Panc1 (cell line): ENCODE measurements at places on chromosomes 7 and 10.

- peaks cover 10% of the 10 kb centered on the region; the same call in 1 of the 2 replicates for H3K36me3 ChIP-seq
- H3K27me3 ChIP-seq: no peaks in the 10 kb centered on the region
- no peak for DNase-seq
- peak overlapping the region; percentile 100 for H3K4me3 ChIP-seq
- H3K4me1 ChIP-seq: peaks cover 34% of the 10 kb centered on the region
Measured at GRCh38 chr10:73251683-73252444, 580 bp downstream of the MRPS16 start.

DNA sequence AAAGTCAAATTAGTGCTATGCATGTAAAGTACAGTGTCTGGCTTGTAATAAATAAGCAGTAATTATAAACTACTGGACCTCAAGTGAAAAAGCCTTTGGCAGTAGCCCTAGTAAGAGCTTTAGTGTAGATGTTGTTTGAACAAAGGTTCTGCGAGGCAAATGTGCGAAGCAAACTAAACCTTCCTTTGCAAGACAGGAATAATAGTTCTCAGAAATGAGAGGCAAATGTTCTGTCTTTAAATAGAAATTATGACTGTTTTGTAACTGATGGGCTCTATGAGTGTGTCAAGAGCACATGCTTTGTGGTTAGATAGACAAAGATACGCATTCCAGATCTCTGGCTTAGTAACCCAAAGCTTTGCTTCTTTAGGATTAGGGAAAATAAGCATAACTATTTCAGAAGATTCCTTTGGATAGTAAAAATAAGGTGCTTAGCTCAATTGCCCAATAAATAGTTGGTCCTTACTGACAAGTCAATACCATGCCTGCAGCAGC lies 169.2 kb upstream of the CDC14C start:
- no peaks in the 10 kb centered on the region for H3K36me3 ChIP-seq
- H3K4me3 ChIP-seq: no peak overlapping the region
- H3K4me1 ChIP-seq: no peaks in the 10 kb centered on the region
- peaks cover under 1% of the 10 kb centered on the region; the same call in 1 of the 2 replicates for H3K27me3 ChIP-seq

- DNase-seq: no peak
- peaks cover 12% of the 10 kb centered on the region for H3K36me3 ChIP-seq
- no peak within 1 kb of the TSS for H3K27ac ChIP-seq
- no peaks in the 10 kb centered on the region for H3K27me3 ChIP-seq
- H3K4me3 ChIP-seq: no peak within 1 kb of the TSS
Measured at GRCh38 chr7:44978511-44979366, at the start of gene MYO1G. TSS of gene MYO1G (minus strand) at chr7:44979015. CDS start at chr7:44978961, 54 bp downstream.

- no peaks in the 10 kb centered on the region for H3K27me3 ChIP-seq
- no peak for DNase-seq
- H3K4me1 ChIP-seq: no peaks in the 10 kb centered on the region
Measured at GRCh38 chr10:398954-399353, 263.7 kb downstream of the ZMYND11 start.

DNA sequence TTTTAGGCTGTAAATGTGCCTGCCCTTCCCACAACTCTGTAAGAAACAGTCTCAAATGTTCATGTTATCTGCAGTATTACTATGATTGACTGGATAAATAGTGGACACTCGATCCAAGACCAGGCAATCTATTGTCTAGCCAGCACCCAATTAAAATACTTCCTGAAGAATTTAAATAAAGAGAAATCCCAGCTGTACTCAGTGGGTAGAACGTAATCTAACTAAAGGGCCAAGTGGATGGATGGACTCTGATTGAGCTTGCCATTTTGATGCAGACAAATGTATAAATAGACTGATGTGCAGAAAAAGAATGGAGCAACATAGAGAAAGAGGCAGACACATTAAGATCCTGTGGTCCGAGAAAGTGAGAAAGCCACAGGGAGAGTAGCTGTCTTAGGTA lies 158.0 kb downstream of the IPMK start:
- no peaks in the 10 kb centered on the region for H3K36me3 ChIP-seq
- H3K4me1 ChIP-seq: no peaks in the 10 kb centered on the region

- H3K27ac ChIP-seq: no peak overlapping the region
- no peak overlapping the region for H3K4me3 ChIP-seq
- H3K4me1 ChIP-seq: no peaks in the 10 kb centered on the region
- H3K27me3 ChIP-seq: no peaks in the 10 kb centered on the region
- no peaks in the 10 kb centered on the region for H3K36me3 ChIP-seq
Measured at GRCh38 chr7:42210779-42211178, 26.2 kb downstream of the GLI3 start.

GRCh38 chr10:12463459-12463838 lies 114.1 kb downstream of the CAMK1D start:
- H3K4me3 ChIP-seq: no peak overlapping the region
- no peak for DNase-seq
- no peak overlapping the region for H3K27ac ChIP-seq
- H3K27me3 ChIP-seq: no peaks in the 10 kb centered on the region
- H3K4me1 ChIP-seq: no peaks in the 10 kb centered on the region

DNA sequence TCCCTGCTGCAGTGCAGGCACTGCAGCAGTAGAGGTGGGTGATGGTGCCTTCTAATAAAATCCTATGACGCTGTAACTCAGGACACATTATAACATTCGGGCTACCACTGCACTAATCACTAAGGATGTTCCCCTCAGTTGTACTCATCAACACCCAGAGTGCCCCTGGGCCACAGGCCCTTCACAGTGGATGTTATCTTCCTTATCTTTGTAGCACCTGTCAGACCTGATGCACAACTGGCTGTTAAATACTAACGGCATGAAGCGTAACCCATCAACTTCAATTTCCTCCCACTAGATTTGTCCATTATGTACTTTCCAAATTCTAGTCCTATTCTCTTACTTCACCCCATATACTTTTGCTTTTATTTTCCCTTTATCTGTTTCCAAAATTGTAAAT lies 66.3 kb downstream of the PARD3 start:
- H3K36me3 ChIP-seq: no peaks in the 10 kb centered on the region
- no peak overlapping the region for H3K27ac ChIP-seq
- DNase-seq: no peak
- peaks cover 10% of the 10 kb centered on the region for H3K4me1 ChIP-seq

DNA sequence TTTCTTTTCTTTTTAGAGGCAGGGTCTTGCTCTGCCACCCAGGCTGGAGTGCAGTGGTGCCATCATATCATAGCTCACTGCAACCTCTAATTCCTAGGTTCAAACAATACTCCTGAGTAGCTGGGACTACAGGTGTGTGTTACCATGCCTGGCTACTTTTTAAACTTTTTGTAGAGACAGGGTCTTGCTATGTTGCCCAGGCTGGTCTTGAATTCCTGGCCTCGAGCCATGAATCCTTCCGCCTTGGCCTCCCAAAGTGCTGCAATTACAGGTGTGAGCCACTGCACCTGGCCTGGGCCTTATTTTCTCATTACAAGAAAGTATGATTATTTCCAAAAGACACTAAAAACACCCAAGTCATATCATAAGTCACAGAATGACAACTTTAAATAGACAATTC lies 106.6 kb downstream of the CDK6 start:
- H3K4me1 ChIP-seq: no peaks in the 10 kb centered on the region
- H3K36me3 ChIP-seq: 0 out of 2 replicates have a peak, but pooled peaks cover 1% of the 10 kb centered on the region
- no peak overlapping the region for H3K4me3 ChIP-seq

DNA sequence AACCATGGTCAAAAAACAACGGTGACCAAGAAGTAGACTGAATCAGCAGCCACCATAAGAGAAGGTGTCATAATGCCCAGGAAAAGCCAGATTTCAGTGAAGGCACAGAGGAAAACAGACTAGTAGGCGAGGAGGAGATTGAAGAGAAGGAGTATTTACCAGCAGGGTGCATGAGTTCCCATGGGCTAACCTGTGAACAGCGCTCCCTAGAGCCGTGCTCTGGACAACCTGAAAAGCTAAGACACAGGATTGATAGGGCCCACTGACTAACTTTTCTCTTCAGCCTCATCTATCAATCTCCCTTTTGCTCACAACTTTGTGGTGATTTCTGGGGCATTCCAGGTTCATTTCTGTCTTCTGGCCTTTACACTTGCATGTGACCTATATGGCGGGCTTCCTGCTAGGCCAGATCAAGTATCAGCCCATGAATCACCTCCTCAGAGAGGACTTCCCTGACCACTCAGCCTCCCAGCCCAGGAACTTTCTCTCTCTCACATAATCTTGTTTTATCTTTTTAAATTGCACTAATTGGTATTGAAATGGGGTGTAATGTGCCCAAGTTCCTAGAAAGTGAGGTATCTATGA lies 12.8 kb downstream of the ANKRD22 start:
- H3K36me3 ChIP-seq: no peaks in the 10 kb centered on the region
- peaks cover 3% of the 10 kb centered on the region; the same call in 1 of the 2 replicates for H3K4me1 ChIP-seq
- H3K27ac ChIP-seq: no peak overlapping the region

GRCh38 chr10:47379901-47380300 lies 4.2 kb downstream of the ZNF488 start:
- DNase-seq: no peak
- H3K4me1 ChIP-seq: peaks cover 16% of the 10 kb centered on the region
- H3K27ac ChIP-seq: no peak overlapping the region
- no peaks in the 10 kb centered on the region for H3K36me3 ChIP-seq

DNA sequence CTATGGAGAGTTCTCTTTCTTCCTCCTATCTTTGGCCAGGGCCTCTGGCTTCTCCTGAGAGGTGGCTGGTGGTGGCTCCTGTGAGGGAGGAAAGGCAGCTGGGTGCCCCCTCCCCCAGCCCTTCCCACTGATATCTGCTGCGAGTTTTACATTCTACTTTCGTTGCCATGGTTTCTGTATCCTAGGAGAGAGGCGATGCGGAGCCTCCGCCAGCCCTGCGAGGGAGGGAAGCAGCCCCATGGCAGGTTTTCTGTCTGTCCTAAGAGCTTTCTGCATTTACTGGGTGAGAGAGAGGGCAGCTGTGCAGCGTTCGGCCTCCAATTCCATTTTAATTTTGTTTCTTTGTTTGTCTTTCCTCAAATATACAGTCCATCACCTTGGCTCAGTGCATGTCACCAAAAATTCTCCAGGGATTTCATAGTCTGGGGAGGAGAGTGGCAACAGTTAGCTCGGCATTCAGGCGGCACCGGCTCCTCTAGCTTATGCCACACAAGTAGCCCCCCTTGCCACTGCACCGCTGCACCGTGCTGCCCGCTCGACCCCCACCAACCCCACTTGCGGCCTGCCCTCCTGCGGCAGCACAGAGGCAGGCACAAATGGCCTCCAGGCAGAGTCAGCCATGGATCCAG lies 20.4 kb downstream of the DNAJB12 start:
- H3K27me3 ChIP-seq: no peaks in the 10 kb centered on the region
- H3K4me1 ChIP-seq: peaks cover 50% of the 10 kb centered on the region
- DNase-seq: no peak
- peaks cover 3% of the 10 kb centered on the region; the same call in 1 of the 2 replicates for H3K36me3 ChIP-seq
- peak overlapping the region; percentile 50 for H3K27ac ChIP-seq

DNA sequence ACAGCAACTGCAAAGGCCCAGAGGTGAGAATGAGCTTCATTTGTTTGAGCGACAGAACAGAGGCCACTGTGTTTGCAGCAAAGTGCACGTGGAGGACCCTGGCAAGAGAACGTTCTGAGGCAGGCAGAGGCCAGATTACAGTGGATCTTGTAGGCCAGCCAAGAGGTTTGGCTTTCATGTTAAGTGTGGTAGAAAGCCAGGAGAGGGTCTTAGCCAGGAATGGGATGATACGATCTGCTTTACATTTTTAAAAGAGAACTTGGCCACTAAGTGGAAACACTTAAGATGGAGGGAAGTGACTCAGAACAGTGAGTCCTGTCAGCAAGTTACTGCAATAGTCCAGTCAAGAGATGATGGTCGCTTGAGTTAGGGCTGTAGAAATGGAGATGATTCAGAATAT lies 4.6 kb downstream of the CCDC136 start:
- H3K27me3 ChIP-seq: peaks cover 3% of the 10 kb centered on the region; the same call in 1 of the 2 replicates
- H3K4me1 ChIP-seq: no peaks in the 10 kb centered on the region; the same call in 1 of the 2 replicates
- no peak overlapping the region for H3K4me3 ChIP-seq
- no peak overlapping the region for H3K27ac ChIP-seq
- no peaks in the 10 kb centered on the region; the same call in 1 of the 2 replicates for H3K36me3 ChIP-seq
- no peak for DNase-seq

DNA sequence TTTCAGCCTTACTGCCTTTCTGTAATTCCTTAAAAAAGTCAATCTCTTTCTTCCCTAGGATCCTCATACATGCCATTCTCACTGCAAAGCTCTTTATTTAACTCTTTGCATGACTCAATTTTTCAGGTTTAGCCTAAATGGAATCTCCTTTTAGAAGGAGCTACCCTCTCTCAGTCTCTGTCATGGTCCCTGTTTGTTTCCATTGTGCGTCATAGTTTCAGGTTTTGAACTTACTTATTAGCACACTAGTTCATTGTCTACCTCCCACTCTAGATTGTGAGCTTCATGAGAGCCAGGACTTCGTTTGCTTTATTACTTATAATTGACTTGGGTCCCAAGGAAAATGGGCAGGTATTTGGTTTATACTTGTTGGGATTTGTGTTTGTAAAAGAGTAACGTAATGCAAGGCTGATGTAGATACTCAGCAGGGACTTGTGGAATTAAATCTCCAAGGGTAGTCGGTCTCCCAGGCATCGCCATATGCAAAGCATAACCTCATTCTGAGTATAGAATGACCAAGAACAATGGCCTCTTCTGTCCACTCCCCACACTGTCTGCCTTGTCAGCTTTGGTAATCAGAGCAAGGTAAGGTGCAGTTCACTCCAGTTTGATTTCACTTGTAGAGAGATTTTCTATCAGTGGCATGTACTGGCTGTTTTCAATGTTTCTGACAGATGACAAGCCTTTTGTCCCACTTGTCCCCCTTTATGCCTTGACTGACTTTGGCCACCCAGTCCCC lies 252.0 kb downstream of the SORCS3 start:
- DNase-seq: no peak
- H3K27ac ChIP-seq: no peak overlapping the region
- H3K36me3 ChIP-seq: no peaks in the 10 kb centered on the region
- H3K27me3 ChIP-seq: no peaks in the 10 kb centered on the region
- H3K4me1 ChIP-seq: no peaks in the 10 kb centered on the region

DNA sequence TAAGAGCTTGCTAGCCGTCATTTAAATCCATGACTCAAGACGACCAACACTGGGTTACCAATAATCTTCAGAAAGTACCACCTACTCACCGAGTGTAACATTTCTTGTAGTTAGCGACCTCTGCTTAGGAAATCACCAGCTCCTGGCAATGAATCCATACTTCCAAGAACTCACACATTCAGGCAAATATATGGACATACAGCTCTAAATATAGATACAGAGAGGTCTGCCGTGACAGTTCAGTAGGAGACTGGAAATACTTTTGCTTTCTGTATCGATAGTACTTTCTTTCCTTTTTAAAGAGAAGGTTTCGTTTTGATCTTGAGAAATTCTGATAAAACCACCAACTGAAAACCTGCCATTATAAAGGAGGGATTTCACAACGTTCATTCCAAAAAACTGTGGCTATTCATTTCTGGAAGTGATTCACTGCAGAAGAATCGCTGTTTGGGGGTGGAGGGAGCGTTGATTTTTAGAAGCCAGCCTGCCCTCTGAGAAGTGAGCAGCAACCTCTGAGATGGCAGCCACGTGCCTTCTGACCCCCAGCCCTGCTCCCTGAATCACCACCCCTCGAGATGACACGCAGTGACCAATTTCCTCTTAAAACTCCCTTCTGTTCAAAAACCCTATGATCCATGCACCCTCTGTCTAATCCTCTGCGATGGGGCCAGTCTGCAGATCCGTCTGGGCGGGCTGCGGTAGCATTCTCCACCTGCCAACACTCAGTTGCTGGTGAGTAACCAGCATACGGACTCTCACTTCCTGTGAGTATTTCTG lies 179.0 kb upstream of the KLF14 start:
- DNase-seq: peak; percentile 100
- no peaks in the 10 kb centered on the region for H3K27me3 ChIP-seq
- H3K27ac ChIP-seq: peak overlapping the region; percentile 100
- H3K36me3 ChIP-seq: peaks cover 12% of the 10 kb centered on the region; the same call in 1 of the 2 replicates
- peak overlapping the region; percentile 82 for H3K4me3 ChIP-seq

GRCh38 chr7:119949053-119949452 lies 323.9 kb upstream of the KCND2 start:
- no peak overlapping the region for H3K27ac ChIP-seq
- no peaks in the 10 kb centered on the region for H3K4me1 ChIP-seq
- H3K27me3 ChIP-seq: no peaks in the 10 kb centered on the region
- H3K4me3 ChIP-seq: no peak overlapping the region
